ENCODE measurements at places on chromosomes 13 and 19.

DNA sequence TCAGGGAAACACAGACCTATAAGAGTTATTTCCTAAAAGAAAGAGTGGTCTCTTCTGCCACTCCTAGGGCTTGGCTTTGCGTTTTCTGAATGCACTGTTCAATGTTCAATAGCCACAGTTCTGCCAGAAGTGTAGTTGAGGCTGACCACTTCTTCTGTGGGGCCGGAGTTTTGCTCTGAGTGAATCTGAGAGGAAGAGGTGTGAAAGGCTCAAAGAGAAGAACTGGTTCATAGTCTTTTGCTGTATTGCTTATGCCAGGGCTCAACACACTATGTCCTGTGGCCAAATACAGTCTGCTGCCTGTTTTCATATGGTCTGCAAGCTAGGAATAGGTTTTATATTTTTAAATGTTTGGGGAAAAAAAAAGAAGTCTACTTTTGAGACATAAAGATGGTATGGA is 128.2 kb downstream of the STOML3 start:
- DNase-seq, result no peak
- no peaks in the 10 kb centered on the region for H3K4me1 ChIP-seq
- H3K27me3 ChIP-seq, result no peaks in the 10 kb centered on the region
- H3K4me3 ChIP-seq, result no peak overlapping the region
- no peak overlapping the region for H3K27ac ChIP-seq
- no peaks in the 10 kb centered on the region for H3K36me3 ChIP-seq

DNA sequence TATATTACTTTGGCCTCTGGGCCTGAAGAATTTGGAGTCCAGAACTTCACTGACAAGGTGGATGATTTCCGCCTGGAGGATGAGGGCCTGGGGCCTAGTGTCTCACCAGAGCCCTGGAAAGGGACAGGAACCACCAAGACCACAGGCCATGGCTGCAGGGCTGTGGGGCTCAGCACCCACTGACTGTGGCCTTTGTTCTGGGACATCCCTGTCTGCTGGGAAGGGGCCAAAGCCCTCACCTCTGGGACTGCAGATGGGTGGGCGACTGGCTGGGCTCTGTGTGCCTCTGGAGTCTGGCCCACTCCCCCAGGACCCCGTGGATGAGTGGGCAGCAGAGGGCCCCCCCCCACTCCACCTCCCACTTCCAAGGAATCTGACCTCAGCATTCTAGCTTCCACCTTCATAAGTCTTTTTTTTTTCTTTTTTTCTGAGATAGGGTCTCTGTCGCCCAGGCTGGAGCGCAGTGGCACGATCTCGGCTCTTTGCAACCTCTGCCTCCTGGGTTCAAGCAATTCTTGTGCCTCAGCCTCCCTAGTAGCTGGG is 20.3 kb downstream of the CHST8 start:
- H3K27me3 ChIP-seq, result no peaks in the 10 kb centered on the region
- H3K36me3 ChIP-seq, result no peaks in the 10 kb centered on the region
- H3K4me3 ChIP-seq, result no peak overlapping the region
- peaks cover 15% of the 10 kb centered on the region for H3K4me1 ChIP-seq
- no peak overlapping the region for H3K27ac ChIP-seq

- no peaks in the 10 kb centered on the region for H3K27me3 ChIP-seq
- DNase-seq, result no peak
- no peaks in the 10 kb centered on the region for H3K36me3 ChIP-seq
- no peak overlapping the region for H3K27ac ChIP-seq
- H3K4me3 ChIP-seq, result no peak overlapping the region
These were observed 524.7 kb downstream of the GPC5 start for GRCh38 chr13:91922969-91923592.

DNA sequence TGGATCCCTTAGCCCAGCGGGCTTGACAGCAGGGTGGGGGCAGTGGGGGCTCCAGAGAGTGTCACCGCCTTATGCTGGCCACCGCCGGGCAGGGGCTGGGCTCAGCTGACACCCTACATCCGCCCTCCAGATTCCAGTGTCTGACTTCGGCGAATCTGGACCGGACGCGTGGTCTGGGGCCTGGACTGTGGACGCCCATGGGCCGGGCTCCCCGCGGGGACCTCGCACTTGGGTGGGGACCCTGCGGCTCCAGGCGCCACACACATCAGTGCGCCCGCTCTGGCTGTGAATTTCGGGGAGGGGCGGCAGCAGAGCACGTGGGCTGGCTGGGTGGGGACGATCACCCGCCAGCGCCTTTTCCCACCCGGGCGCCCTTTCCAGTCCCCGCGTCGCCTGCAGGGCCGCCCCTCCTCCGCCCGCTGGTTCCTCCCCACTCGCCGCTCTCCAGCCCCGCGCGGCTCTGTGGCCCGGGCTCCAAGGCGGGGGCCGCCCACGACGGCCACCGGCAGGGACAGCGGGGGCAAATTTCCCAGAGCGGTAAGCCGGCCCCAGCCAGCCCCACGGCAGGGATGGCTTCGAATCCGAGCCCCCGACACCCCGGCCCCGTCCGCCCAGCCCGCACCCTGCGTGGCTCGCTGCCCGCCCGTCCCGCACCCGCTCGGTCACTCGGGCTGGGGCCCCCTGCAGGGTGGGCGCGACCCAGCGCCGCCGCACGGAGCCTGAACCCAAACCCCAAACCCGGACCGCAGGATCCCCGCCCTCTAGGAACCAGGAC is 23.3 kb upstream of the ZNF99 start:
- no peaks in the 10 kb centered on the region for H3K36me3 ChIP-seq
- H3K27me3 ChIP-seq, result no peaks in the 10 kb centered on the region
- no peaks in the 10 kb centered on the region for H3K4me1 ChIP-seq

DNA sequence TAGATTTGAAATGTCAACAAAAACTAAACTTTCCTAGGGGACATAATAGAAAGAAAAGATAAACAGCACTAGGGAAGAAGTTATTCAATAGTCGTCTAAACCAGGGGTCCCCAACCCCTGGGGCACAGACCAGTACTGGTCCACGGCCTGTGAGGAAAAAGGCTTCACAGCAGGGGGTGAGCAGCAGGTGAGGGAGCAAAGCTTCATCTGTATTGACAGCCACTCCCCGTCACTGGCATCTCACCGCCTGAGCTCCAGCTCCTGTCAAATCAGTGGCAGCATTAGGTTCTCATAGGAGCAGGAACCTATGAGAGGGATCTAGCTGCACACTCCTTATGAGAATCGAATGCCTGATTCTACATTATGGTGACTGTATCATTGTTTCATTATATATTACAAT is 382.7 kb downstream of the MYO16 start:
- no peaks in the 10 kb centered on the region for H3K27me3 ChIP-seq
- H3K27ac ChIP-seq, result no peak overlapping the region
- no peak overlapping the region for H3K4me3 ChIP-seq
- no peaks in the 10 kb centered on the region for H3K36me3 ChIP-seq
- peaks cover 4% of the 10 kb centered on the region for H3K4me1 ChIP-seq
- no peak for DNase-seq

- H3K36me3 ChIP-seq, result no peaks in the 10 kb centered on the region
- H3K4me3 ChIP-seq, result no peak overlapping the region
- DNase-seq, result no peak
- no peaks in the 10 kb centered on the region for H3K27me3 ChIP-seq
These were observed 123.6 kb downstream of the UQCRFS1 start for GRCh38 chr19:29089315-29089870.

GRCh38 chr19:37691881-37692504 is 27.6 kb downstream of the ZNF607 start:
- peak; percentile 88 for DNase-seq
- peak overlapping the region; percentile 94 for H3K4me3 ChIP-seq
- peaks cover 8% of the 10 kb centered on the region for H3K27me3 ChIP-seq

GRCh38 chr19:40862785-40863184 is 12.5 kb upstream of the CYP2A6 start:
- no peaks in the 10 kb centered on the region for H3K27me3 ChIP-seq
- H3K27ac ChIP-seq, result no peak overlapping the region
- no peak overlapping the region for H3K4me3 ChIP-seq

DNA sequence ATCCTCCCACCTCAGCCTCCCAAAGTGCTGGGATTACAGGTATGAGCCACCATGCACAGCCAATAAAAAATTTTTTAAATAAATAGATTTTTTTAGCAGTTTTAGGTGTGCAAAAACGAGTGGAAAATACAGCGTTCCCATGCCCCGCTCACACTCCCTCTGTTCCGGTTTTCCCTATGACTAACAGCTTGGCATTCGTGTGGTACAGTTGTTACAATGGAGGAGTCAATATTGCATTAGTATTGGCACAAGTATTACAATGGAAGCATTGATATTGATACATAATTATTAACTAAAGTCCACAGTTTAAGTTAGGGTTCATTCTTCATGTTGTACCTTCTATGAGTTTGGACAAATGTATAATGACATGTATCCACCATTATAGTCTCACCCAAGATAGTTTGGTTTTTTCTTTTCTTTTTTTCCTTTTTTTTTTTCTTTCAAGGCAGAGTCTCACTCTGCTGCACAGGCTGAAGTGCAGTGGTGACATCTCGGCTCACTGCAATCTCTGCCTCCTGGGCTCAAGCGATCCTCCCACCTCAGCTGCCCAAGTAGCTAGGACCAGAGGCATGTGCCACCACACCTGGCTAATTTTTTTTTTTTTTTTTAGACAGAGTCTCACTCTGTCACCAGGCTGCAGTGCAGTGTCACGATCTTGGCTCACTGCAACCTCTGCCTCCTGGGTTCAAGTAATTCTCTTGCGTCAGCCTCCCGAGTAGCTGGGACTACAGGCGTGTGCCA is 15.4 kb upstream of the RAB20 start:
- no peak overlapping the region for H3K27ac ChIP-seq
- no peaks in the 10 kb centered on the region for H3K27me3 ChIP-seq
- DNase-seq, result no peak
- H3K36me3 ChIP-seq, result no peaks in the 10 kb centered on the region

- no peak overlapping the region for H3K4me3 ChIP-seq
- H3K4me1 ChIP-seq, result no peaks in the 10 kb centered on the region
- H3K27me3 ChIP-seq, result no peaks in the 10 kb centered on the region
- no peak for DNase-seq
- peaks cover 4% of the 10 kb centered on the region for H3K36me3 ChIP-seq
These were observed 17.1 kb downstream of the ARL11 start for GRCh38 chr13:49645451-49645850.

DNA sequence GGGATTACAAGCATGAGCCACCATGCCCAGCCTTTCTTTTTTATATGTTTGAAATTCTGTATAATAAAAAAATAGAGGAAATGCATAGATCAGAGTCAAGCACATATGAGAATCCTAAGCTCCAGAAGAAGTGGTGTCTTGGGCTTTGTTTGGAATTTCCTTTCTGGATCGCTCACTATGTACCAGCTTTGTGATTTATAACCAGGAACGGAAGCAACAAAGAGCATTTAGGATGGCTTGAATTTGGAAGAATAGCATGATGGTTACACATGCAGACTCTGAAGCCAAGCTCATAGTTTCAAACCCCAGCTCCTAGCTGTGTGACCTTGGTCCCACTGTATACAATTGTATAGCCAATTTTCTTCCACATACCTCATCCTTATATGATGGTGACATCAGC is 28.0 kb upstream of the SLC15A1 start:
- no peaks in the 10 kb centered on the region for H3K36me3 ChIP-seq
- no peaks in the 10 kb centered on the region for H3K27me3 ChIP-seq
- H3K27ac ChIP-seq, result no peak overlapping the region
- DNase-seq, result no peak

- peaks cover 4% of the 10 kb centered on the region for H3K36me3 ChIP-seq
- no peak overlapping the region for H3K27ac ChIP-seq
- no peaks in the 10 kb centered on the region for H3K27me3 ChIP-seq
- no peaks in the 10 kb centered on the region for H3K4me1 ChIP-seq
- DNase-seq, result no peak
These were observed 11.3 kb upstream of the ITM2B start for GRCh38 chr13:48221686-48222187.

- no peak overlapping the region for H3K27ac ChIP-seq
- DNase-seq, result no peak
- H3K4me3 ChIP-seq, result no peak overlapping the region
- no peaks in the 10 kb centered on the region for H3K27me3 ChIP-seq
- H3K36me3 ChIP-seq, result no peaks in the 10 kb centered on the region
These were observed 823.6 kb downstream of the DIAPH3 start for GRCh38 chr13:59340151-59340550.

GRCh38 chr19:38786572-38787265 is 2.3 kb upstream of the LGALS7B start:
- no peak for DNase-seq
- H3K27me3 ChIP-seq, result no peaks in the 10 kb centered on the region
- H3K4me1 ChIP-seq, result no peaks in the 10 kb centered on the region
- H3K36me3 ChIP-seq, result no peaks in the 10 kb centered on the region
- no peak overlapping the region for H3K27ac ChIP-seq

DNA sequence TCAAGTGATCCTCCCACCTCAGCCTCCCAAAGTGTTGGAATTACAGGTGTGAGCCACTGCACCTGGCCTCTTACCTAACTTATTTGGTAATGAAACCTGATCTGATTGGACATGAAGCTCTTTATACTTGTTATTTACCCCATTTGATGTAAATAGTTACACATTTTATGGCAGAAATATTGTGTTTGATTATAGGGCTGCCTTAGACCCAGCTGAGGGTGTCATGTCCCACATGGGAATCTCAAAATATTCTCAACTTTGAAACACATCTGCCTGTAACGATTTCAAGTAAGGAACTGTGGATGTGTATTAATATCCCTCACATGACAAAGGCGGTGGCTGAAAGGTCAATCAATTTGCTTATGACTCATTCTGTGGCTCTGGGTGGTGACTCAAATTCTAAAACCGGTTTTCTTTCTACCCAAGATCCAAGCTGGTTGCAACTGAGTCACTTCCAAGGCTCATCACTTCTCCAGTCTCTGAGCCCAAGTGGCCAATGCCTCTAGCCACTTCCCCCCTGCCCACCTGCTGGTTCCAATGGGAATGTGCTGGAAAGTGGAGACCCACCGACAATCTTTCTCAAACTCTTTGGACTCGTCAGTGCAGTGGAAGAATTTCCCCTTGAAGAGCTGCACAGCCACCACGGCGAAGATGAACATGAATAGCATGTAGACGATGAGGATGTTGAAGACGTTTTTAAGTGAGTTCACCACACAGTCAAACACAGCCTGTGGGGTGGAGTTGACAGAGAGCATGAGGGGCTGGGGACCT is 110.9 kb downstream of the IER2 start:
- H3K4me3 ChIP-seq, result no peak overlapping the region
- H3K36me3 ChIP-seq, result peaks cover 13% of the 10 kb centered on the region
- no peak overlapping the region for H3K27ac ChIP-seq
- H3K4me1 ChIP-seq, result no peaks in the 10 kb centered on the region
- no peaks in the 10 kb centered on the region for H3K27me3 ChIP-seq

DNA sequence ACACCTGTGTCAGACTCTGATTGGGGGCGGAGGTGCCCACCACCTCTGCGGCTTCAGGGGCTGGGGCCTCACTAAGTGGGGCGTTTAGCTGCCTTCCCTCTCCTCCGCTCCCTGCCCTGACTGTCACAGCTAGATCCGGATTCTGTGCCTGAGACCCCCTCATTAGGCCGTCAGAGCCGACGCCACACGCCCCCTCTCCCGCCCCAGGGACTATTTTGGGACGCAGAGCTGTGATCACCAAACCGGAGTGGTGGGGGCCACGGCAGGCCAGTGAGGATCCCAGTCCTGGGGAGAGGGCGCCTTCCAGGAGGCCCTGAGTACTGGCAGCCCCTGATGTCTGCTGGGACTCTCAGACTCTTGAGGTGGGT is 762 bp downstream of the KANK3 start:
- no peaks in the 10 kb centered on the region for H3K36me3 ChIP-seq
- peak; percentile 35 for DNase-seq
- no peaks in the 10 kb centered on the region for H3K27me3 ChIP-seq
- H3K4me1 ChIP-seq, result no peaks in the 10 kb centered on the region
- no peak overlapping the region for H3K27ac ChIP-seq

- H3K4me1 ChIP-seq, result no peaks in the 10 kb centered on the region
- no peaks in the 10 kb centered on the region for H3K27me3 ChIP-seq
- H3K36me3 ChIP-seq, result no peaks in the 10 kb centered on the region
- no peak overlapping the region for H3K4me3 ChIP-seq
These were observed 341.2 kb downstream of the HS6ST3 start for GRCh38 chr13:96431044-96431581.

GRCh38 chr13:36917311-36917710 is 2.7 kb downstream of the SMAD9 start:
- H3K4me3 ChIP-seq, result no peak overlapping the region
- DNase-seq, result no peak
- H3K27me3 ChIP-seq, result no peaks in the 10 kb centered on the region
- no peak overlapping the region for H3K27ac ChIP-seq

Measured in H9 (cell line).